ENCODE measurements at places on chromosomes 3 and 15.

- DNase-seq = no peak
These were observed 11.4 kb downstream of the TIPARP start for GRCh38 chr3:156685752-156686151.

DNA sequence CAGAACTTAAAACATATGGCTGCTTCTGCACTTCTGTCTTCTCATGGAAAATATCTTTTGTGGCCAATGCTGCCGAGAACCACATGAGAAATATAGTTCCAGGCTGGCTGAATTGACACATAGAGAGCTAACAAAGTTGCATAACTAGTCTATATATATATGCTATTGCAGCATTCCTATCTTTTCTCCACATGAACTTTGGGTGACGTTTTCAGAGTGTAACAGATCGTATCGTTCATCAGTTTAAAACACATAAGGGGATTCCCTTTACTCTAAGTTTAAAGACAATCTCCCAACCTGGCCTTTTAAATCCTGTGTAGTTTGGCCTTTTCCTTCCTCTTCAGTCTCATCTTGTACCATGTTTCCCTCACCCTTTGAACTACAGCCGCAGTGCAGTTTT lies 394.2 kb upstream of the CBLB start:
- DNase-seq = no peak

GRCh38 chr3:62873761-62874710 lies 1.2 kb downstream of the CADPS start:
- DNase-seq = no peak

- no peak for DNase-seq
These were observed 89.3 kb downstream of the CHD2 start for GRCh38 chr15:92989470-92989869.

DNA sequence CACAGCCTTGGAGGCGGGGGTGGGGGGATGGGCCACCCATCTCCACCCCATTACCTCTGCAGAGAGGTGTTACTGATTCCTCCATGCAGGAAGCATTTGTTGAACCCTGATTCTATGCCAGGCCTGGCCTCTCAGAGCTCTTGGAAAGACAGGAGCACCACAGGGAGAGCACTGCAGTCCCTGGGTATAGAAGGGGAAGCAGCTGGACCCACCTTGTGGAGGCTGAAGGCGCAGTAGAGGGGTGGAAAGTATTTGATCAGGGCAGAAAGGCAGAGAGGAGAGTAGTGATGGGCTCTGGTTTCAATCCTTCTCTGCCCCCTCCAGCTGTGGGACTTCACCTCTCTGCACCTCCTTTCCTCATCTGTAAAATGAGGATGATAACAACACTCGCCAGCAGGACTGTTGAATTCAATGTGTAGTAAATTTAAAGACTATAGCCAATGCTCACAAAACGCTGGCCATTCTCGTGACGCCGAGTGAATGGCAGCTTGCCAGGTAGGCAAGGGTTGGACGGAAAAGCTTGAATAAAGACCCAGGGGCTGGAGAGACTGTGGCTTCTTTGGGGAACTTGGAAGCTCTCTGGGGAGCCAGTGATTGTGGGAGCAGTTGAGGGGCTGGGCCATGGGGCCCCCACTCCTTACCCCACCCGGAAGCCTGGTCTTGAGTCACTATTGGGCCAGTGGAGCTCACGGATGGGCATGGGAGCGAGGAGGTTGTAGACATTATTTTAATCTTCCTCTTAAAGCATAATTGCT lies 8.0 kb upstream of the CCDC33 start:
- DNase-seq = no peak

Measured in cardiac fibroblast (primary cell).